ENCODE measurements at places on chromosomes 12 and 14.
A peak's percentile ranks its signal among the peaks of the same experiment; 100 is the strongest.

DNA sequence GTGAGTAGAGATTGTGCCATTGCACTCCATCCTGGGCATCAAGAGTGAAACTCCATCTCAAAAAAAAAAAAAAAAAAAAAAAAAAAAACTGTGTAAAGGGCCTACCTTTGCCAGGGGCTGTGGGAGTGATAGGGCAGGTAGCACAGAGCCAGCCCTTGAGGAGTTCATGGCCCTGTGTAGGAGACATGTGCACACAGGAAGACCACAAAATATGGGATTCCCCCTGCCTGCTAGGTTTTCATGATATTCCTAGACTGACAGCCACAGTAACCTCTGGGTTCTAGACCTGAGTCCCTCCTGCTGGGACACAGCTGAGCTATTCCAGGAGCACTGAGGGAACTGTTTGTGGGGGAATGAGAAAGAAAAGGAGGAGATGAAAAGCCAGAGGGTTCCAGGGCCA, 8.3 kb upstream of the SPTSSA start:
- no peak for DNase-seq

GRCh38 chr12:46207644-46208043, 61.2 kb downstream of the SLC38A1 start:
- no peak for DNase-seq

- no peak for DNase-seq
Measured at GRCh38 chr14:81427348-81428058, 27.4 kb upstream of the STON2 start.

DNA sequence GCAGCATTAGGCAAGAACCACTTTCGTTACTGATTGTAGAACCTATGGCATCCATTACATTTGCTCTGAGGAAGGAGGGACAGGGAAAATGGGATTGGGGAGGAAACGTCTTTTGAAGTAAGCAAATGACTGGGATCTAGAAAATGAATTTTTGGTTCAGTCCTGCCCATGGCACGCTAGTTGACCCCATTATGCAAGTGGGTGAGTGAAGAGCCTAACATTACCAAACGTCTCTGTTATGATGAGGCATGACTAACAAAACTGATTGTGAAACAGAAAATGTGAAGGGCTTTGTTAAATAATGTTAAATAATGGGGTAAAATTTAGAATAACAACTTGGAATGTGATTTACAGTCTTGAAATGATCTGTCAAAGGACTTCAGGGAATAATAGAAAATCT, 38.9 kb downstream of the CPSF2 start:
- DNase-seq: no peak

DNA sequence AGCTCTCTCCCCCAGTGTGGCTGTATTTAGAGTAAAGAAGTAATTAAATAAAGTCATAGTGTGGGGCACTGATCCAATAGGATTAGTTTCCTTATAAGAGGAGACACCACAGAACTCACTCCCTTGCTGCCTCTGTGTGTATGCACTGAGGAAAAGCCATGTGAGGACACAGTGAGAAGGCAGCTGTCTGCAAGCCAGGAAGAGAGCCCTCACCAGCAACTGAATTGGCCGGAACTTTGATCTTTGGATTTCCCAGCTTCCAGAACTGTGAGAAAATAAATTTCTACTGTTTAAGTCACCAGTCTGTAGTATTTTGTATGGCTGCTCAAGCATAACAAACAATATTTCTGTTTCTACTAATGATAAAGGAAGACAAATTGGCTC, 368.7 kb upstream of the PRICKLE1 start:
- no peak for DNase-seq

- DNase-seq: no peak
Measured at GRCh38 chr12:44193281-44193680, 357.4 kb downstream of the TMEM117 start.

GRCh38 chr12:95658386-95658785, 107.1 kb upstream of the USP44 start:
- DNase-seq: no peak

DNA sequence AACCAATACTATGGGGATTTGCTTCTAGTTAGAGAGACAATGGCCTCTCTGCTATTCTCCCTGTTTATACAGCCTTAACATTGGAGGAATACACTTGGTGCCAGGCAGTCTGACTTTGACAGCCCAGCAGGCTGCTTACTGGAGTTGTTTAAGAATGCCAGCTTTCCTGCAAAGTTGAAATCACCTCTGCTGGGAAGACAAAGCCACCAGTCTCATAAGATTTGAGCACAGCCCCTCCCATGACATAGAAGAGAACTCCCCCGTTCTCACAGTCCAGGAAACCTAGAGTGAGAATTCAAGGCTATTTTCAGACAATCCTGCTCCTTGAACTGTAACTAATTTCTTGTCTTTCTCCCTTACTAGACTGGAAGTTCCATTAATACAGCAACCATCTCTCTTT, 21.1 kb upstream of the CATSPERB start:
- no peak for DNase-seq

DNA sequence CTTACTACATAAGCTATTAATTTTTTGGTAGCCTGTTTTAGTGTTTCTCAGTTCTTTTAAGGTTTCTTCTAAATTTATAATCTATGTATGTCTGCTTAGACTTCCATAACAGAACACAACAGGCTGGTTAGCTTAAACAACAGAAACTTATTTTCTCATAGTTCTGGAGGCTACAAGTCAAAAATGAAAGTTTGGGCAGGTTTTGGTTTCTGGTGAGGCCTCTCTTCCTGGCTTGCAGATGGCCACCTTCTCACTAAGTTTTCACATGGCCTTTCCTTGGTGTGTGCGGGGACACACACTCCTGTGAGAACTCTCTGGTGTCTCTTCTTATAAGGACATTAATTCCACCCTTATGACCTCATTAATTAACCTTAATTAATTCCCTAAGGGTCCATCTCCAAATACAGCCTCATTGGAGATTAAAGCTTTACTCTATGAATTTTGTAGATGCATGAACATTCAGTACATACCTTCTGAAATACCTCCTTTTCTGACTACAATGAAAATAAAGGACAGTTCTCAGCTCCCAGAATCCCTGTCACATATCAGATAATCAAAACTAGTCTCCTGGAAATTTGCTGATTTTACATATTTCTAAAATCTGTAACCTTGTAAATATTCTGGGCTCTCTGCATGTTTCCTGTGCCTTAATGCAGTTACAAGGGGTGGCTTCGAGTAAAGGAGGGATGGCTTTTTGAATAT, 23.2 kb upstream of the BMAL2 start:
- no peak for DNase-seq

DNA sequence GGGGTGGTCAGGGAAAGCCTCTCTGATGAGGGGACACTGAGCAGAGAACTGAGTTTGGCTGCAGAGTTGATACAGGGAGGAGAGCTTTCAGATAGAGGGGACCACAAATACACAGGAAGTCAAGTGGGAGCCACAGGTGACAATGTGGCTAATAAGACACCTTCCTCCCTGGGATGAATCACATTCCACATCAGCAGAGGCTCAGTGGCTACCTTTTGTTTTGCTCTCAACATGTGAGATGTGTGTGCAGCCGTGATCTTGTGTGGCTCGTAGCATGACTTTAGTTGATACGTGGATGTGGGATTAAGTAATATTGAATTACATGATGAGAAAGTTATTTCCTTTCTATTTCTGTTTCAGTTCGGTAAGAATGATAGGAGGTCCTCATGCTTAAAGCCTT, 7.5 kb downstream of the CRADD start:
- DNase-seq: no peak

GRCh38 chr14:82855912-82856391, 1322.3 kb upstream of the SEL1L start:
- DNase-seq: peak; percentile 17

- no peak for DNase-seq
Measured at GRCh38 chr12:52579468-52580465, 6.1 kb upstream of the KRT74 start.

DNA sequence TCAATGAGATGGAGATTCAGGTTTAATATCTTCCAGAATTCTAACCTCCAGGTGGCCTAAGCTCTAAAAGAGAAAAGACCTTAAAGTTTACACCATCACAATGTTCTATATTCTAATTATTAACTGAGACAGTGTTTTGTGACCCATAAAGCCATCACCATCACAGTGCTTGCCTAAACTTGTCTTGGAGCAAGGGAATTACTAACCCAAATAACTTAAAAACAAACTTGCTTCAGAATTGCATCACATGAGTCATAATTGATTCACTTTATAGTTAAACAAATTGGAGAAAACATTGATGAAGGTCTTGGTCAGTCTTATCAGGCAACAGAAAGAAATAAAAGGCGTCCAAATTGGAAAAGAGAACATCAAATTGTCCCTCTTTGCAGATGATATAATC, 54.5 kb upstream of the ALG10 start:
- DNase-seq: no peak

DNA sequence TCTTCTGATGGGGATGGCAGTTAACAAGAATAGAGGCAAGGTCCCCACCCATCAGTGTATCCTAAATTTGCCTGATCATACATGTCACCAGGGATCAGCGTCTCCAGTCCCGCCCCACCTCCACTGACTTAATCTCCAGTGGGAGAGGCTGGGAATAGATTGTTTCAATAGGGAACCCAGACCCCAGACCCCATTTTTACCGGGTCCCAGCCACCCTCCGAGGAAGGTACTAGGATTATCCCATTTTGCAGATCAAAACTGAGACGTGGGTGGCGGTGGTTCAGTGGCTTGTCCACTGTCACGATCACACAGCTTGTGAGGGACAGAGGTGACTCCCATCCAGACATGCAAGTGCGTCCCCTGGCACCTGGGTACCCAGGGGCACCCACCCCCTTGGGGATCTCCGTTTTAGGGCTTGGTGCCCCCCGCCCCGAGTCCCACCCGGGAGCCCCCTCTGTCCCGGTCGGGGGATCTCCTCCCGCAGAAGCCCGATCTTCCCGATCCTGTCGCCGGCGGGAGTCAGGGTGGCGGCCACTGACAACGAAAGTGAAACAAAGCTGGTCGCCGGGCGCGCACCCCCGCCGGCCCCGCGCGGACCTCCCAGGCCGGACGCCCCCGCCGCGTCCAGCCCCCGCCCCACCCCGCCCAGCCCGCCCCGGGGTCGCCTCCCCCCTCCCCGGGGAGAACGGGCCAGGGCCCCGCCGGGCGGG, 523 bp downstream of the WSB2 start:
- peak; percentile 33 for DNase-seq

GRCh38 chr12:22551624-22552023, 7.3 kb upstream of the C2CD5 start:
- no peak for DNase-seq

DNA sequence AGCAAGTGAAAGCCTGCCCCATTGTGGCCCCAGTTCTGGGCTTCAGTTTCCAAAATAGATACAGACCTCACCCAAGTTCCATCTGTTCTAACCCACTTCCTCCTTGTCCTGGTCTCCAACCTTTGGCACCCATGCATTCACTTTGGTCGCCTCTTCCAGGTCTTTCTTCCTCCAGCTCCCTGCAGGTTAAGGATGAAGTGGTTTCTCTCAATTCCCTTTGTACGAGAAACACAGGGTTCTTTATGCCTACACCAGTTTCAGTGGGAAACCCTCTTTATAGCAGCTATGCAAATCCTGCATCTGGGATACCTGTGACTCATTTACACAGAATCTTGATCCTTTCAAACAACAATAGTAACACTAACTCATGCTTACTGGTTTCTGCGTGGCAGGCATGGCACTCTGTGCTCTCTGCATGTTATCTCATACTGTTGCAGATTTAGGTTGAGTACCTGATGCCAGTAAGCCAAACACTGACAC, 110.6 kb upstream of the AMIGO2 start:
- no peak for DNase-seq

- DNase-seq: no peak
Measured at GRCh38 chr12:43094886-43095575, 457.0 kb downstream of the ADAMTS20 start.

GRCh38 chr12:13170892-13171490, 25.5 kb upstream of the EMP1 start:
- no peak for DNase-seq

GRCh38 chr12:93657071-93657470, 20.1 kb upstream of the CRADD start:
- no peak for DNase-seq

GRCh38 chr14:78479127-78479780, 309.1 kb downstream of the NRXN3 start:
- no peak for DNase-seq

GRCh38 chr12:25433024-25433423, 120.1 kb downstream of the LMNTD1 start:
- no peak for DNase-seq

GRCh38 chr14:24224618-24225071, 7.5 kb downstream of the NEDD8 start:
- DNase-seq: peak; percentile 94

GRCh38 chr12:74490390-74491064, 47.1 kb upstream of the ATXN7L3B start:
- DNase-seq: no peak

DNA sequence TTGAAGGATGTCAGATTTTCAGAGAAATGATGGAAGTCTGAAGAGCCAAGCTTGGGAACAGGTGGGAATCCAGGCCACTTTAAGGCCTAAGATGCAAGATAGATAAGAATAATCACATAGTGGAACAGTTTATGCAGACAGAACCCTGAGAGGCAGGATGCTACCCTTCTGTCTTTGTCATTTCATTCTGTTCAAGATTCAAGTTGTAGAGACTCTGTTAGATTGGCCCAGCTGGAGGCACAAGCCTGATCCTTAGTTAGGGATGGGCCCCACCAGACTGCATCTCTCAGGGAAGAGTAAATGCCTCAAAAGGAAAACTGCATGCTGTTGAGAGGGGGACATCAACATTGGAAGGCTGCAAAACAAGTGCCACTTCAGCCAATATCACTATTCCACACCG, 287.0 kb downstream of the PCNX1 start:
- no peak for DNase-seq

DNA sequence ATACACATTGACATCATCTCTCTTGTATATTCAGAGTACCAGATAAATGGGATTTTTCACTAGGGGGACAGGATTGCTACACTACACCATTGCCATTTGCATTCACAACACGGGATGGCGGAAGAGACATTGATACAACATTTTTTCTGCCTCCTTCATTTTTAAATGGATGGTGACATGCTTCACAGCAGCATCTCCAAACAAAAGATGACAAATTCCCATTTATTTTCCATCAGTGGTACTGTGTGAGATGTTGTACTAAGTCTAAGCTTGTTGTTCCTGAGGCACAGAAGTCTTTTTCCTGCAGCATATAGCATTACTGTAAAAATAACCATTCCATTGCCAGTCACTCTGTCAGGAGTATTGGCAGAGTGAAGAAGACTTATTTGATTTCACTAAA, 912.7 kb downstream of the NRXN3 start:
- no peak for DNase-seq

DNA sequence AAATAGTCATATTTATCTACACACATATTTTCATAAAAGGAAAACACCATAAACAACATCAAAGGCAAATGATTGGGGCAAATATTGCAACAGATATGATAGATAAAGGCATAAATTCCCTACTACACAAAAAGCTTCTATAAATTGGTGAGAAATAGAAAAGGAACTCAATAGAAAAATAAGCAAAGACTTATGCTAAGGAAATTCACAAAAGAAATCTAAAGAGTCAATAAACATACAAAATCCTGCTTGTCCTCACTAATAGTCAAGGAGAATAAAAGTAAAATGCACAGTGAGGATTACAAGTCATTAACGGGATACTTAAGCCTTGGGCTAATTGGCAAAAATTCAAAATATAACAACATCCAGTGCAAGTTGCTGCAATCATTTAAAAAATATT, 30.3 kb downstream of the CCDC59 start:
- no peak for DNase-seq

- DNase-seq: no peak
Measured at GRCh38 chr12:115407036-115407435, 723.1 kb upstream of the TBX3 start.

GRCh38 chr12:114684870-114685273, 897 bp upstream of the TBX3 start:
- no peak for DNase-seq
